ENCODE measurements at places on chromosomes 7 and 10.

DNA sequence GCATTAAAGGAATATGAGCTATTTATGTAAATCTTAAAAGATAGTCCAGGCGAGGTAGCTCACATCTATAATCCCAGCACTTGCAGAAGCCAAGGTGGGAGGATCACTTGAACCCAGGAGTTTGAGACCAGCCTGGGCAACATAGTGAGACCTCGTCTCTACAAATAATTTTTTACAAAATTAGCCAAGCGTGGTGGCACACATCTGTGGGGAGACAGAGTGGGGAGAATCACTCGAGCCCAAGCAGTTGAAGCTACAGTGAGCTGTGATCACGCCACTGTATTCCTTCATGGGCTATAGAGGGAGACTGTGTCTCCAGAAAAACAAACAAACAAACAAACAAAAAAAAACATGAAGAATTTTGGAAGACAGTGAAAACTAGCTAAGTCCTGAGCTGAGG is 28.4 kb downstream of the HERC4 start:
- DNase-seq = no peak

GRCh38 chr10:75358835-75359421 is 42.6 kb downstream of the ZNF503 start:
- no peak for DNase-seq

DNA sequence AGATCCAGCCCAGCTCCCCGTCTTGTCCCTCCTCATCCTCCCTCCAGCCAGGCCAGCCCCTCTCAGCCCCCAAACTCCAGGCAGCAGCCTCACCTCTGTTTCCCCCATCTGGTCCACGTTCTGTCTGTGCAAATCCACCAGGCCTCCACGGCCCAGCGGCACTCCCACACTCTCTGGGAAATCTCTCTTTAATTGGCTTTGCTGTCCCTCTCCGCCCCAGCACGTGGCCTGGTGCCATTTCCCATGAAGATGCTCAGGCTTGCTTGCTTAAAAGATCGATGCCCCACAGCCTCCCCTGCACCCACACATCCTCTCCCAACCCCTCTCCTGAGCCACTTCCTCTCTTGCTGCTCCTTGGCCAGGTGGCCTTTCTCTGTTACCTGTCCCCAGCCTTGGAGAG is 39.3 kb downstream of the PRF1 start:
- no peak for DNase-seq

DNA sequence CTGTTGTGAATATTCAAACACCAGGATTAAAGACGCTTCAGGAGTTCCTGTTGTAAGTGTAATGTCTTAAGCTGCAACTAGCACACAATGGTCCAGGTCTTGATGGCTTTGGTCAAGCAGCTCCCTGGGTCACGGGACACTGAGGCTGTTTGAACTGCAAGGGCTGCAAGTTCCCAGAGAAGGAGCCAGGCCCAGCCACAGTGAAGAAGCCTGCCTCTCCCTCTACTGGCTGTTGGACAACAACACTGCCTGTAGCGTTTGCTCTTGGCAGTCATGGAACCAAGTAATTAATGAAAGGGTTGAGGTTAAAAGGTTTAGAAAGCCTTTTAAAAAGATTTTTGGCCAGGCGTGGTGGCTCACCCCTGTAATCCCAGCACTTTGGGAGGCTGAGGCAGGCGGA is 31.9 kb upstream of the GUSB start:
- DNase-seq = peak; percentile 62

GRCh38 chr7:91142743-91143142 is 121.5 kb upstream of the FZD1 start:
- DNase-seq = no peak

GRCh38 chr7:33842150-33842549 is 63.2 kb upstream of the BMPER start:
- no peak for DNase-seq

DNA sequence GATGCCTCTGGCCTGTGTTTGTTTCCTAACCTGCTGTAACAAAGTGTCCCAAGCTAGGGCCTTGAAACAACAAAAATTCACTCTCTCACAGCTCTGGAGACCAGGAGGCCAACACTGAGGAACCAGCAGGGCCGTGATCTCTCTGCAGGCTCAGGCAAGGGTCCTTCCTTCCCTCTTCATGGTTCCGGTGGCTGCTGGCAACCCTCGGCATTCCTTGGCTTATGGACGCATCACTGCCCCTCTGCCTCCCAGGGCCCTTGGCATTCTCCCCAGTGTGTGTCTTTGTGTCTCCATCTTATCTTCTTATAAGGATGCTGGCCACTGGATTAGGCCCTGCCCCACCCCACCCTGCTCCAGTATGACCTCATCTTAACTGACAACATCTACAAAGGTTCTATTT is 17.0 kb downstream of the CNPY1 start:
- DNase-seq = no peak

GRCh38 chr7:55019191-55019690 is 424 bp downstream of the EGFR start:
- DNase-seq = peak; percentile 82

GRCh38 chr7:79287981-79288380 is 165.5 kb downstream of the MAGI2 start:
- DNase-seq = no peak

GRCh38 chr7:136033413-136034031 is 56.4 kb upstream of the MTPN start:
- peak; percentile 53 for DNase-seq

DNA sequence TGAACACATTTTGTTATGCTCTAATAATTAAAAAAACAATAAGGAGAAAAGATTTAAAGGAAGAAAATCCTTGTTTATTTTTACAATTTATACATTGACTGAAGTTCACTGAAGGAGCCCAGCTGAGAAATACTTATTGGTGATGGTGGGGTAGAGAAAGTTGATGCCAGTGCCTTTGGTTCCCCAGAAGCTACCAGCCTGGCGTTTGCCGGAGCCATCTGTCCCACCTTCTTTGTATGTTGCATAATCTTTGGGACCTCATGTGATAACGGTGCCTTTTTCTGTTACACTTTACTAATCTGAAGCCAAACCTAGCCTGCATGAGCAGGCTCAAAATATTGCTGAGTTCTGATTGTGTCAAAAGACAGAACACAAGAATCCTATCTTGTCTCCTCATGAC is 22.7 kb downstream of the ZNF365 start:
- no peak for DNase-seq

DNA sequence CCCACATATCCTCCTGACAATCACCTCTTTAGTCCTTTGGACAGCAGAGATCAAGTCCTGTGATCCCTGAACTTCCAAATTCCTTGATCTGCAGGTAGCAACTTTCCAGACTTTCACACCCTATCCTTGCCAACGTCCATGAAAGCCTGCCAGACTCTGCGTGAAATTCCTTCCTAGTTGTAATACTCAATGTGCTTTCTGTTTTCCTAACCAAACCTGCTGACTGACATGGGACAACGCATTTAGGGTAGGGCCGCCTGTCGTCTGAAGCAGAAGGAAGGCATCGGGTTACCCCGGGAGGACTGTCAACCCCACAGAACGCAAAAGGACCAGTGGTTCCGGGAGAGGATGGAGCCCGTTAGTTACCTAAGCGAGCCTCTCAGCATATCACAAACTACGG is 23.9 kb downstream of the ITGA8 start:
- no peak for DNase-seq

DNA sequence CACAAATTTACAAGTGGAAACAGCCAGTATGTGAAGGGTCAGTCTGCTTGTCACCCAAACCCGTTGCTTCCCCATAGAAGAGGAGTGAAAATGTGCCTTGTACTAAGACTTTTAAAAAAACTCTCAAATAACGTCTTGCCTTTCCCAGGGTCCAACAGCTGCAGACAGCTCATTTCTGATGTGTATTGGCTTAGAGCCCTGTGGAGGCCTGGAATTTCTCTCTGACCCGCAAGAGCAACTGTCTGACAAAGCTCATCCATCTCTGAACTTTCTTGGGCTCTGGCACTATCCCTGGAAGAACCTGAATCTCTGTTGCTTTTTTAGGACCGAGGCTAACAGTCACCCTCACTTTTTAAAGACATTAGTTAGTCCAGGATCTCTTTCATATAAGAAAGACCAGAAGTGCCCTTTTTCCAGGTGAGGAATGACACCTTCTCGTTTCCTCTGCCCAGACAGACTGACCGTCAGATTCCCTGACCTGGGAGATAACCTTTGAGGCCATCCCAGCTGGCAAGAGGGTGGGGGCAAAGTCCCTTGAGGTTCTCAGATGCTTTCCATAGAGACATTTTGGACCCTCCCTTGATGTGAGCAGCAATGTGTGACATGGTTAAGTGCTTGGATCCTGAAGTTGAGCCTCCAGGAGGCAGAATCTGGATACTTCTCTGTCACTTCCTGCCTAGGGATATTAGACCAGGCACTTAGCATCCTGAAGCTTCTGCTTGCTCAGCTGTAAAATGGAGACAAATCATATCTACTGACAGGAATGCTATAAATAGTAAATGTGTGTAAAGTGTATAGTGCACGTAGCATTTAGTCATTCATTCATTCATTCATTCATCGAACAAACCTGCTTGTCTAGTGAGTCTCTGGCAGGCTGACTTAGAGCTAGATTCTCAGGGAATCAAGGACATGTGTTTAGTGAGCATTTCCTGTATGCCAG is 4.5 kb upstream of the NODAL start:
- peak; percentile 85 for DNase-seq

DNA sequence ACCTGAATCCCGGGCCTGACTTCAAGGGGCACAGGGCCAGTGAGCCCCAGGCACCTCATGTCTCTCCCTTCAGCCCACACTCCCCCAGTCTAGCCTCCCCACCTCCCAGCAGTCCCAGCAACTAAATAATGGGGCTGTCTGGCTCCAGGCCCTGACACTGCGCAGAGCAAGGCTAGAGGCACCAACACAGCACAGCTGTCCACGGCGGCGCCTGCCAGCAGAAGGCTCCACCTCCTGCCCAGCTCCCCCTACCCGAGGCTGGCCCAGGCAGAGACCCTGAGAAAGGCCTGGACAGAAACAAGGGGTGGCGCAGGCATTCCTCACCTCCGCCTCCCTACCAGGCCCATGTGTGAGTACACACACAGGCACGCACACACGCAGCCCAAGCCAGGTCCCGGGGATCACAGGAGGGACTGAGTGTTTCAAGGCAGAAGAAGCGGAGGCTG is 6.1 kb downstream of the KCNH2 start:
- DNase-seq = peak; percentile 94

DNA sequence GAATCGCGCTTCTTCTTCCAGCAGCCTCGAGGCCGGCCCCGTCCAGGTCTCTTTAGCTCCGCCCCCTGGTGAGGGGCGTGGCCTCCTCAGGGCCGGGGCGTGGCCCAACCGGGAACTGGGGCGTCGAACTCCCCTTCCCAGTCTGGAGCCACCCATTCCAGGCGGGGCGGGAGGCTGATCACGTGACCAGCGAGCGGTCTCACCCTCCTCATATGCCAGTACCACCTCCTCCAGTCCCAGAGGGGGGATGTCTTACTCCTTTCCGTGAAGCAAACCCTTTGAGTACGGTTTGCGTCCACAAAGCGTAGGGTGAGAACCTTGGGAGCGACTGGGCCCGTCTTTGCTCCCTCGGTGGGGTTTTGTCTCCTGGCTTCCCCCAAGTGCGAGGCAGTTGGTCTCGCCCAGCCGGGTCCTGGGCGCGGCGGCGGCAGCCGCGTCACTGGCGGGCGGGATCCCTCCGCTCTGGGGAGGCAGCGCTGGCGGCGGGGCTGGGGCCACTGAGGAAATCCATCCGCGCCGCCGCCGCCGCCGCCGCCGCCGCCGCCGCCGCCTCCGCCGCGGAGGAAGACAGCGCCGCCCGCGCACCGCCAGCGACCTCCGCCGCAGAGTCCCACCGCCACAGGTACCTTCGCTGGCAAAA is at the start of gene GNB2:
TSS of gene GNB2 (plus strand) at position 439 of the 640 bp plus-strand sequence. CDS start 2,526 bp downstream, outside the sequence.
- DNase-seq = peak; percentile 99

GRCh38 chr10:24496906-24497305 is 226.8 kb downstream of the ARHGAP21 start:
- no peak for DNase-seq

DNA sequence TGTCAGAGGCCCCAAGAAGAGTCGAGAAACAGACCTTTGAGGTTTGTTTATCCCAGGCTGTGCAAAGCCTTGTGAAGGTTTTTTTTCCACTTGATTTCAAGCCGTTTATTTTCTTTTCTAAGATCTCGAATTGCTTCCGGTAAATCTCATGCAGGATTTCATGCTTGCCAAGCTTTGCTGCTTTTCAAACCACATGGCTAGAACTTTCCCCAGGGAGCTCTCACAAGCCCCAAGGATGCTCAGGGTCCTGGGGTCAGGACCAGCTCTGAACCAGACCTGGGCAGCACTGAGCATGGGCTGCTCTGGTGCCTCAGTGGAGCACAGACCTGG is 48.0 kb upstream of the AQP1 start:
- DNase-seq = no peak

DNA sequence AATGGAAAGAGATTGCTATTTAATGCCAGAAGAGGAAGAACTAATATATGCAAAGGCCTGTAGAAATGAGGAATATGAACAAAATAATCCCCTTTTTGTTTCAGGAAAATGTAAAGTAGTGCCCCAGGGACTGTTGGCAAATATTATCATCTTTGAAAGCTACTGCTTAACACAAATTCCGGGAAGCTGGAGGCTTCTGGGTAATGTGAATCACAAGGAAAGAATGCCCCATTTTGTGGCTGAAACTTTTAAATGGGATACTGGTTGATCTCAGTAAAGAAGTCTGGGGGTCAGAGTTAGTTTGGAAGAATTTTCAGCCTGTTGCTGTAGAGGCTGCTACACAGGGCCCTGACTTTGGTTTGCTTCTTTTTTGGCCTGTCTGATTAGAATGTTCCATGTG is 141.0 kb downstream of the PTEN start:
- DNase-seq = peak; percentile 14

DNA sequence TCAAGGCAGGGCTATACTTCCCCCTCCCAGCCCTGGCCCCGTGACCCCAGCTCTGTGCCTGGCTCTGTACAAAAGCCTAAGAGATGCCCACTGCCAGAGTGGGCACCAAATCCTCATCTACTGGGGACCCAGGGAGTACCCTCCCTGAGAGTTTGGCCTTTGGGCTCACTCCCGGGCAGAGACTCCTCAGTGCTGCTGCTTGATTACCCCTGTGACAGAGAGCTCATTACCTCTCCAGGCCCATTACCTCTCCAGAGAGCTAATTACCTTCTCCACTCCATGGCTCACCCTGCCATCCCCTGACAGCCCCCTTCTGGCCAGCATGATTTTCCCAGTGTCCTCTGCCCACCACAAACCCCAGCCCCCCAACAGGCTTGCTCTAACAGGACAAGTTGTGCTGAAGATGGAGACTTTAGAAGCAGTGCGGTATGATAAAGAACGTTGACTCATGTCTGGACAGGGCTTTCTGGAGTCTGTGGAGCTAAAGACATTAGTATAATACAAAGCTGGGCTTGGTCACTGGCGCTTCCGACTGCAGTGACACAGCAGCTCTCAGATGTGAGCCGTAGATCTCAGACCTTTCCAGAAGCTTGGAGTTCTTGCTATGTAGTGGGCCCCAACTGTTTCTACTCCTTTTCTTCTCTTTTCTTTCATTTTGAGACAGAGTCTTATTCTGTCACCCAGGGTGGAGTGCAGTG is 111.3 kb upstream of the KCTD7 start:
- DNase-seq = no peak
